ENCODE measurements at places on chromosomes 3 and 15.
A peak's percentile ranks its signal among the peaks of the same experiment; 100 is the strongest.

GRCh38 chr3:175295248-175296130 is 436.4 kb downstream of the NAALADL2 start:
- no peak for DNase-seq

- no peak for DNase-seq
These were observed 88.1 kb upstream of the GADL1 start for GRCh38 chr3:30982416-30983075.

DNA sequence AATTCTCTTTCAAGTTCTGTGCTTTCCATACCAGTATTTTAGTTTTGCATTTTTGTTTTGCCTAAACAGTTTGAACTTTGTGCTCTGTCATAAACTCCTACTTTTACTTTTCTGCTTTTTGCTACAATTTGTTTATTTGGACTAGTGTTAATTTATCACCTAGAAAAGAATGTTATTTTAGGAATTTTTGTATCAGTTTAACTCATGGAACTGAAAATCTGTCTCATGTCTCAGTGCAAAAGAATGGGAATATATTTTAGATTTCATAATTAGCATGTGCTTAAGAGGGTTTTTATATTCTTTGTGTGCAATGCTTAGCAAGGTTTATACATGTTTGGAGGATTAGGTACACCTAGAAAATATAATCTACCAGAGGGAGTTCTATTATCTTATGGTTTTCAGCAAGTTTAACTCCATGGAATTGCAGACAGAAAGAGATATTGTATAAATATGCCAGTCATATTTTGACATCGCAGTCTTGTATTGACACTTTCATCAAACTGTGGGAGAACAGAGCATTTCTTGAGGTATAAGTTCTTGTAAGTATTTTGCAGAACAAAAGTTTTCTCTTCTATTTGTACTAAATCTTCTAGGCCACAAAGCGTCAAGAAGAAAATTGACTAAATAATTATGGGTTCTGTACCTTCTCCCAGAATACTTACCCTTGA is 409.9 kb downstream of the RBMS3 start:
- DNase-seq: no peak

DNA sequence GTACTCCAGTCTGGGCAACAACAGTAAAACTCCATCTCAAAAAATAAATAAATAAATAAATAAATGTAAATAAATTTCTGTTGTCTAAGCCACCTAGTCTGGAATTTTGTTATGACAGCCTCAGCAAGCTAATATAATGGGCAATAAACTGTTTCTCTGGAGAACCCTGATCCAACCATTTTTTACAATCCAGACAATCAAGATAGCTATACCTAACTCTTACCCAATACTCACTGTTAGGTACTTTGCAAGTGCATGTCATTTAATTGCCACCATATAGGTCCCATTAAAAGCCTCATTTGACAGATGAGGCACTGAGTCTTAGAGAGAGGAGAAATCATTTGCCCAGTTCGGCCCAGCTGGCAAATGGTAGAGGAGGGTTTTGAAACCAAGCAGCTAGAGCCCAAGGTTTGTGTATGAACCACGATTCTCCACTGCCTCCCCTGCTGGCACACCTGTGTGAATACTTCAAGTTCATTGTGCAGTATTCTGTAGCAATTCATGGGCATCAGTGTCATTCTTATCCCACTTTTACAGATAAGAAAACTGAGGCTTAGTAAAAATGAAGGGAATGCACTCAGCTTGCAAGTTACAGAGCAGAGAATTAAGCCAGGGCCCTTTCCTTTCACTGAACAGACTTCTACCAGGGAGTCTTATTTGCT is 107.0 kb upstream of the UBE2E1 start:
- DNase-seq: no peak

- DNase-seq: peak; percentile 73
These were observed 1.4 kb downstream of the LMOD3 start for GRCh38 chr3:69120879-69121464.

GRCh38 chr3:155991212-155991611 is 120.8 kb downstream of the GMPS start:
- no peak for DNase-seq

- DNase-seq: no peak
These were observed 45.8 kb downstream of the TM6SF1 start for GRCh38 chr15:83153288-83153687.

- DNase-seq: no peak
These were observed 105.4 kb downstream of the ABHD5 start for GRCh38 chr3:43796041-43796596.

DNA sequence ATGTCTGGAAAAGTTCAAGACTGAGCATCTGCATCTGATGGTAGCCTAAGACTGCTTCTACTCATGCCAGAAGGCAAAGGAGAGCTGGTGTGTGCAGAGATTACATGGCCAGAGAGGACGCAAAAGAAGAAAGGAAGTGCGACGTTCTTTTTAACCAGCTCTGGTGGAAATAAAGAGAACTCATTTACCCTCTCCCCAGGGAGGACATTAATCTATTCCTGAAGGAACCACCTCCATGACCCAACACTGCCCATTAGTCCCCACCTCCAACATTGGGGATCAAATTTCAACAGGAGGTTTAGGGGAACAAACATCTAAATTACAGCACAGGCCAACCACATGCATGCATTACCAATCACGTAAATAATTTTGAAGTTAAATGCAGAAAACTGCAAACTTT is 1.5 kb upstream of the NCK1 start:
- no peak for DNase-seq

GRCh38 chr3:53650424-53650823 is 156.0 kb downstream of the CACNA1D start:
- peak; percentile 46 for DNase-seq

DNA sequence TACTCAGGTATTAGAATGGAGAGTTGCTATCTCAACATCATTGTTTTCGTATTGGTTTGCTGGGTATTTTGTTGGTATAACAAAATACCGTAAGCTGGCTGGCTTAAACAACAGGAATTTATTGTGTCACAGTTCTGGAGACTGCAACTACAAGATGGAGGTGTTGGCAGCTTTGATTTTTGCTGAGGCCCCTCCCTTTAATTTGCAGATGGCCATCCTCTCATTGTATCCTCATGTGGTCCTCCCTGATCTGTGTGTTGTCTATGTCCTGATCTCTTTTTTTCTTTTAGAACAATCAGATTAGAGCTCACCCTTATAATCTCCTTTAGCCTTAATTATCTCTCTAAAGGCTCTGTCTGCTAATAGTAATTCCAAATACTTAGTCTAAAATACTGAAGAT is 299.8 kb upstream of the GOLIM4 start:
- no peak for DNase-seq

DNA sequence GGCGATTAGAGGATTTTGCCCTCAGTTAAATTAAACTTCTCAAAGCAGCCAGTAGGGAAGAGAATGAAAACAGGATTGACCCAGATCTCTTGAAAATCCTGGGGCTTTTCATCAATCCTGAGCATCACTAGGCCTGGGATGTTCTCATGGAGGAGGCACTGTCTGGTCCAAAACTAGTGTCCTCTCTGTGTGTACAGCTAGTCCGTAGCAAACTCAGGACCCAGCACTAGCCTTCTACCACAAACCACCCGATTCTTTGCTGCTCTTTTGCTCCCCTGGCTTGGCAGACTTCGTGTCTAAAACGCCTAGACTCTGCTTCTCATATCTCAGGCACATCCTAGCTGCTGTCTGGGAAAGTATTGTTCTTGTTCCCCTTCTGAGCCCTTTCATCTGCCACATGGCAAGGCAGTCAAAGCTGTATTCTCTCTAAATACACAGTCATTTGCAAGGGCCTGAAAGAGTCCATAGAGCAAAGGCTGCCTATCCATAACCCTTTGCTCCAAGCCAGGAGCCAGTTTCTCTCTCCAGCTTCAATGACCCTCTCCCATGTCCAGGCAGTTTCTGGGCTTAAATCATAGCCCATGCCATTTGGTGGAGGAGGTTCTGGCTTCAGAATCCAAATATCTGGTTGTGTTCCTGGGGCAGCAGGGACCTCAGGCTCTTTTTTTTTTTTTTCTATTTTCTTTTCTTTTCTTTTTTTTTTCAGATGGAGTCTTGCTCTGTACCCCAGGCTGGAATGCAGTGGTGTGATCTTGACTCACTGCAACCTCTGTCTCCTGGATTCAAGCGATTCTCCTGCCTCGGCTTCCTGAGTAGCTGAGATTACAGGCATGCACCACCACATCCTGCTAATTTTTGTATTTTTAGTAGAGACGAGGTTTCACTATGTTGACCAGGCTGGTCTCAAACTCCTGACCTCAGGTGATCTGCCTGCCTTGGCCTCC is 52.4 kb downstream of the CDC25A start:
- DNase-seq: no peak

GRCh38 chr3:39187372-39188155 is 4.8 kb downstream of the XIRP1 start:
- no peak for DNase-seq

GRCh38 chr3:31384117-31384516 is 148.6 kb upstream of the STT3B start:
- DNase-seq: no peak

DNA sequence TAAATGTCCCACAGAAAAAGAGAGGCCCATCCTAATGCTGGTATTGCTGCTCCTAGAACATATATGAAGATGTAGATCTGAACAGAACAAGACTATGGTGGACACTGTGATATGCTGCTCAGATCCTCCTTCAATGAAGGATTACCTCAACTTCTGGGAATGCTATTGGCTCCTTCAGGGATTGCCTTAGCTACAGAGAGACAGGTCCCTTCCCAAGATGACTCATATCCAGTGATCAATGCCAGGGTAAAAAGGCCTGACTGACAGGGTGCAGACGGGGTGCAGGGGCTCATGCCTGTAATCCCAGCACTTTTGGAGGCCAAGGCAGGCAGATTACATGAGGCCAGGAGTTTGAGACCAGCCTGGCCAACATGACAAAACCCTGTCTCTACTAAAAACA is 20.5 kb upstream of the STAG1 start:
- no peak for DNase-seq

Measured in GM12864 (cell line).